Thoracic aorta (tissue), 2 donors: ENCODE measurements at places on chromosomes 3 and 15.

DNA sequence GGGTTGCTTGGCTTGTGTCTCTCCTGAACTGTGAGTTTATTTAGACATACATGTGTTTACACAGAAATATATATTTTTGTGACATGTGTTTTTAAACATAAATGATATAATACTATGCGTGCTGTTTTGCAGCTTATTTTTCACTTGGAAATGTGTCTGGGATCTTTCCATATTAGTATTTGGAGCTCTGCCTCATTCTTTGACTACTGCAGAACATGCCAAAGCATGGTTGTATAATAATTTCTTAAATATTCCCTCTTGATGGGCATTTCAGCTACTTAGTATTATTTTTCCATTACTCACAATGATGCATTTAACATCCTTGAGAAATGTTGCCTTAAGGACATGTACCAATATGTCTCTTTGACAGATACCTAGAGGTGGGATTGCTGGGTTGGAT lies 19.5 kb downstream of the ANAPC13 start:
- DNase-seq, result no peak

- DNase-seq, result no peak
Observed at GRCh38 chr3:14352002-14352627, 50.3 kb upstream of the SLC6A6 start.

DNA sequence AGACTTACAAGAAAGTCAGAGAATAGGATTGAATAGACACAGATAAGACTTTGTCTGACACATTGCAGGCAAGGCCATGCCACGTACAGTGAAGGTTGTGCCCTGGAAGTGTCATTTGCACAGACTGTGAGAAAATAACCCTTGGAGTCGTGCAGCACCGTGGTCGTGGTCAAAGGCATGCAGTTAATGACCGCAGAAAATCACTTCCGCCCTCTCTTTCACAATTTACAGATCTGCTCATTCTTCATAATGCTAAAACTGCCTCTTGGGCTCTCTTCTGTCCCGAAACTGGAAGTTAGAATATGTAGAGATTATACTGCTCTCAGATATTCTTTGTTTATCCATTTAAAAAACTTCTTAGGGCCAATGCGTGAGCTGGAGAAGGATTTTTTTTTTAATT lies 73.2 kb upstream of the CTXND1 start:
- no peak for DNase-seq

DNA sequence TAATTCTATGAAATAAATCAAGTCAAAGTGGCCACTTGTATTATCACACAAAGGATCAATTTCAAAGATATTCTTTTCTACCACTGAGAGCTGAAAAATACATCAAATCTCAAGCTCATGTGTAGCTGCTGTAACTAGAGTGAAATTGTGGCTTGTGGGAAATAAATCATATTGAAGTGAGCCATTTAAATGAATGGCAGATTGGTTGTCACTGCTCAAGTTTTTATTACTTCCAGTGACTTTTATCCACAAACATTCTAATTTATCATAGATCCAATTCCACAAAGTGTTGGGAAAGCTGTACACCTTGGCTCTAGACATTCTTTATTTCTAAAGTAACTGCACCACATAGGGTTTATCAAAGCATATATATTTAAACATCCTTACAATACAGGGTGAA lies 285.4 kb downstream of the CNTN3 start:
- DNase-seq, result no peak

DNA sequence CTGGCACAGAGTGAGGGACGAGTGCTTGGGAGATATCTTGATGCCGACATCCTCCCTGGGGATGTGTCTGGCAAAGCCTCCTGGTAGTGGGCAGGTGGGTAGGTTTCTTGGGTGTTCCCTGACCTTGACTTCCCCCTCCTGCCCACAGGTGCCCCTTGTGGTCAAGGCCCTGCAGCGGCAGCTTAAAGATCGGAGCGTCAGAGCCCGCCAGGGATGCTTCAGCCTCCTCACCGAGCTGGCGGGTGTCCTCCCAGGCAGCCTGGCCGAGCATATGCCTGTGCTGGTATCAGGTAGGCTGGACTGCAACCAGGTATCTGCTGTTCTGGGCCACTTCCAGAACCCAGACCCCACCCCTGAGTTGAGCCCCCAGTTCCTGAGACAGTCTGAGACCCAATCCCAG lies 19.2 kb downstream of the CAND2 start:
- no peak for DNase-seq

- no peak for DNase-seq
Observed at GRCh38 chr3:181860235-181860634, 148.5 kb downstream of the SOX2 start.

GRCh38 chr3:50359760-50360110 lies 414 bp upstream of the TMEM115 start:
- DNase-seq, result no peak

GRCh38 chr15:39581242-39581792 lies 438 bp downstream of the THBS1 start:
- DNase-seq, result no peak

- DNase-seq, result no peak
Observed at GRCh38 chr3:86923071-86923491, 67.9 kb downstream of the VGLL3 start.

GRCh38 chr15:58064082-58064979 lies 1.2 kb downstream of the ALDH1A2 start:
- DNase-seq, result no peak

GRCh38 chr3:188214442-188214841 lies 60.5 kb downstream of the LPP start:
- DNase-seq, result no peak

GRCh38 chr3:178618197-178618596 lies 82.0 kb downstream of the KCNMB2 start:
- DNase-seq, result no peak

DNA sequence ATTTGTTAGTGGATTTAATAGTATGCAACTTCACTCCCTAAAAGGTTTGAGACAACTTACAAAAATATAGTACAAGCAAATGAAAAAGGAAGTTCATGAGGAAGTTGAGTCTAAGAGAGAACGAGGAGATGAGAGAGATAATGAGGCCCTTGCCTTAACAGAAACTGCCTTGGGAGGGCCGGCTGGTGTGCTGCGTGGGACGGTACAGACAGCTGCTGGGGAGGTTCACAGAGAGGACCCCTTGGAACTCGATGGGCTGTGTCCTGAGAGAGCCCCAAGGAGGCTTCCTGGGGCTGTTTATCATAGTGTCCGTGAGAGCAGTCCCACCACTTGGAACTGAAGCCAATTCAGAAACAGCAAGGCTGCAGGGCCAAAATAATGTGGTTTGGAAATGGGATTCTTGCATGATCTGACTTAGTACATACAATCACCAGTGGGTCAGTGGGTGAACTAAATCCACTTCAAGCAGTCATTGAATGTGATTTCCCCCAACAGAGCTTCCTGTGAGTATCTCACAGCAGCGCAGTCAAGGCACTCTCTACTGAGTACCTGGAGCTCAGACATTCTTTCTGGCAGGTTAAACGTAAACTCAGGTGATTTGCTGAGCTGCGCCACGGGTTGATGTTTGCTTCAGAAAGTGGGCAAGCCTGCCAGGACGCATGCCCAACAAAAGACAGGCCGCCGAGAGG lies 90.8 kb downstream of the CRTC3 start:
- DNase-seq, result no peak

DNA sequence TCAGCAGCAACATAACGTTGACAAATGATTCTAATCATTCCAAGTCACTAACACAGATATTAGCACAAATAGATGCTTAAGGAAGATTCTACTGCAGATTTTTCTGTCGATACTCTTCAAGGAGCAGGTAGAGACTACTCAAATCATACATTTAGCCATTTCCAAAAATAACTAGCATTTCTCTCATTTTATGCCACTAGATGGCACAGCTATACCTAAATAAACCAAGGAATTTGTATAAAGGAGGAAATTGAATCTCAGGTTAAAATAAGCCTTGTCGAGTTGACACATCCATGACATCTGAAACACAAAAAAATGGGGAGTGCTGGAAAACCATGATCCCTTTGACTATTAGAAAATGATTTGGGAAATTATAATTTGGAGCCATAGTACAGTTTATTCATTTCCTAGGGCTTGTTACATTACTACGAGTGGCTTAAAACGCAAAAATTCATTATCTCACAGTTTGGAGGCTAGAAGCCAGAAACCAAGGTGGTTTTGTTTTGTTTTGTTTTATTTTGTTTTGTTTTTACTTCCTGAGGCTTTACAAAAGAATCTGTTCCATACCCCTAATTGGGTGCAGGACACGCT lies 59.5 kb upstream of the STRIT1 start:
- no peak for DNase-seq

DNA sequence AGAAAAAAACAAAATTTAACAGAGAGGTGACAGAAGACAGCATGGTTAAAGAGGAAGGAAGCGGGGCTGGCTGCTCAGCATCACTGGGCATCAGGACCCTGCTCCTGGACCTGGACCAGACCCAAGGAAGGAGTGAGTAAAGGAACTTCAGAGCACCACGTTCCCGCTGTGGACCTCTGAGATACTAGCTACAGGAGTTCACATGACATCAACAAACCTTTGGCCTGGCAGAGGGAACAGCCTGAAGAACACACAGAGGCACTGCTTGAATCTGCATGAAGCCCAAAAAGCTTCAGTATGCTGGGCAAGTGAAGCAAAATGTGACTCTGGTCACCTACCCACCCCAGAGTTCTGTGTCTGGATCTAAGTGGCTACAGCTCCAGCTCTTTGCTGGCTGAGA lies 38.1 kb downstream of the SLC2A2 start:
- no peak for DNase-seq

DNA sequence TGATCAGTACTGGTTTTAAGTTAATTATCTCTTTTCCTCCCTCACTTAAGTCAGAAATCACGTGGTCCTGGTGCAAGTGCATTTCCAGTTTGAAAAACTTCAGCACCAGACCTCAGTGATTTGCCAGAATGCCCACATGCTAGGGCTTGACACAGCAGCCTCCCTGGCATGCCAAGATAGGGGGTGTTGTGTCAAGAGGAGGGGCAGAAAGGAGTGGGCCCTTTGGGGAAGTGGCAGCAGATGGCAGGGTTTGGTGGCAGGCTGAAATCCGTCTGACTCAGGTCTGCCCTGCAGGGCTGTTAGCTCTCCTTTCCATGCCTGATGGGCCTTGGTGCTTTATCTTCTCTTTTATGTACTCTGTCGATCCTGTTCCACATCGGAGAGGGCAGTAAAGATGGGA lies 23.4 kb downstream of the PXK start:
- DNase-seq, result no peak

- DNase-seq, result no peak
Observed at GRCh38 chr3:51845129-51845528, 16.3 kb upstream of the IQCF2 start.

GRCh38 chr3:126998320-126998719 lies 15.4 kb downstream of the PLXNA1 start:
- no peak for DNase-seq

DNA sequence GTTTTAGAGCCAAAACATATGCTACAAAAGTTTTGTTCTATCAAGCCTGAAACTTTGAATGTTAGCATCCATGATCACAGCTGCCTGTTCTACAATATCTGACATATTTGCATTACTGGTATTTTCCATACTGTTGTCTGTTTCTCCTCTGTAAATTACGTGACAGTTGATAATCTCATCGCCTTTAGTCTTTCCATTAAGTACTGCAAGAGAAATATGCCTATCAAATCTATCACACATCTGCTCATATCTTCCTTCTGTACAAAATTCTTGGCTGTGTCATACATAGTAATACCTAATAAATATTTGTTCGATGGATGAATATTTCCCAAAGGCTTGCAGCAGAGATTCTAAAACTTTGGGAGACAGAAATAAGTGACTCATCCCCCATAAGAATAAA lies 717.3 kb downstream of the OTOL1 start:
- DNase-seq, result no peak

DNA sequence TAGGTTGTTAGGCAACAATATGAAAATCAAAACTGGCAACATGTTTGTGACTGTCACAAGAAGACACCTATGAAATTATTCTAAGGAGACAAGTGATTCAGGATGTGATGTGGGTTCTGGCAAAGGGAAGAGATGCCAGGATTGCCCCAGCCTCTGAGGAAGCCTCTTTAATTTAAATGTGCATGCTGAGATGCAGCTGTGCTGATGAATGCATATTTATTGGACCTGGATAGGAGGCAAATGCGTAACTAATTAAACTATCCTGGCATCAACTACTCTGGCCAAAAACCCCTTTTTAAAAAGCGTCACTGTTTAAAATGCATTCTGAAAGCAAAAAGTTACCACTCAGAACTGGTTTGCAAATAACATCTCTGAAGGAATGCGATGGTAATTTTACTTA lies 176.5 kb upstream of the DPH6 start:
- no peak for DNase-seq

GRCh38 chr3:130814691-130815472 lies 68.3 kb upstream of the PIK3R4 start:
- DNase-seq, result no peak

DNA sequence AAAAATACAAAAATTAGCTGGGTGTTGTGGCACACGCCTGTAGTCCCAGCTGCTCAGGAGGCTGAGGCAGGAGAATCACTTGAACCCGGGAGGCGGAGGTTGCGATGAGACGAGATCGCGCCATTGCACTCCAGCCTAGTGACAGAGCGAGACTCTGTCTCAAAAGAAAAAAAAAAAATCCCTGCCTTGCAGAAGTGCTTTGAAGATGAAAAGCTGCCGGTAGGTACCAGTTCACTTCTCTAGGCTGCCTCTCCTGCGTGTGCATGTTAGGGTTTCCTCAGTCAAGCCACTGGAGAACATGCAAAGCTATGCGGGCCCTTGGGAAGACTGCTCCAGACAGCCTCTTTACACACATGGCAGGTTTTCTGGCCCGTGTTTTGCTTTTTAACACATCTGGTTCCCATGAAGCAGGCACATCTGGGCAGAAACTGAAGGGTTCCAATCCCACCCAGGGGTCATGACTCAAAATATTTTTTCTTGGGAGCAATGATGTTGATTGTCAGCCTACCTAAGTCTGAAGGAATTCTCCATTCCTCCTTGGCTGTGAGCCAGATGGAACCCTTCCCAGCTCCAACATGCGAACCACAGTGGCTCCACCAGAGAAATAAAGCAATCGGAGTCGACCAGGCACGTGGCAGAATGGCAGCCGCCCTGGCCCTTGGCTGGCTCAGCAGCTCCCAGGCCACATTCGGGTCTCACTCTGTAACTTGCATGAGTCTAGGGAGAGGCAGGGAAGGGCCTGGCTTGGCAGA lies 29.6 kb downstream of the MGLL start:
- no peak for DNase-seq

DNA sequence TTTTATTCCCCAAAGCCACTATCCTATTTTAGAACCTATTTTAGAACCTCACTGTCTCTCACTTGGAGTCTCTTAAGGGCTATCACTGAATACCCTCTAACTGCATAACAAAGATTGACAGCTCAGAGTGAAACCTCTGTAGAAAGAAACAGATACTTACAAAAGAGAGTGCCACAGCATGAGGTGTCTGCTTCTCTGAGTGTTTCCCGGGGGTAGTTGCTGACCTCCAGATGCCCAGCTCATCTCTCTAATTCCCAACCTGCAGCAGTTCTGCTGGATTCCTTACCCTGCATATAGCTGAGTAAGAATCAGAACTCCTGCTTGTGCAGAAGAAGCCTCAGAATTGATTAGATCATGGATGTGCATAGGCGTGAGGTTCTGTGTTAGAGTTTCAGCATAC lies 34.5 kb downstream of the P3H2 start:
- DNase-seq, result no peak

DNA sequence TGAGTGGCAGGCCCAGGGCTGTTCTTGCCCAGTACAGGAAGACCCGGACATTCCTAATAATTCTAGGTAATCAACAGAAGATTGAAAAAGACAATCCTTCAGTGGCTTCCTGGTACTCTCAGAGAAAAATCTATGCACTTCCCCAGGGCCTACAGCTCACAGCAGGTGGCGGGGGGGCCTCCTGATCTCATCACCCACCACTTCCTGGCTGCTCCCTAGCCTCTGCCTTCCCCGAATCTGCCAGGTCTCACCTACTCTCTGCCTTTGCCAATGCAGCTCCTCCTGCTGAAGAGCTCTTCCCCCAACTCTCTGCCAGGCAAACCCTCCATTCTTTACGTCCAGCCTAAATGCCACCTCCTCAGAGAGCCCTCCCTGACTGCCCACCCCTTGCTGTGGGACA lies 37.5 kb downstream of the EHD4 start:
- DNase-seq, result no peak
